ENCODE measurements at places on chromosomes 6 and 20. TPM values are rescaled to one million over a fixed set of nuclear protein-coding genes. Genes with fewer than 3 reads are reported as not detected.
A peak's percentile ranks its signal among the peaks of the same experiment; 100 is the strongest.

MROH8 gene
- 7.8 TPM for polyA plus RNA-seq

TSHZ2 gene
- 13.3 TPM for polyA plus RNA-seq

ACTL10 gene
- polyA plus RNA-seq, result 0.33 TPM

SLC12A5 gene
- polyA plus RNA-seq, result 2.6 TPM

SCAF8 gene
- polyA plus RNA-seq, result 65.8 TPM

ARFGEF3 gene
- polyA plus RNA-seq, result 6.7 TPM

GRCh38 chr6:2029130-2029794, 216.1 kb downstream of the GMDS start:
- DNase-seq, result no peak

DNA sequence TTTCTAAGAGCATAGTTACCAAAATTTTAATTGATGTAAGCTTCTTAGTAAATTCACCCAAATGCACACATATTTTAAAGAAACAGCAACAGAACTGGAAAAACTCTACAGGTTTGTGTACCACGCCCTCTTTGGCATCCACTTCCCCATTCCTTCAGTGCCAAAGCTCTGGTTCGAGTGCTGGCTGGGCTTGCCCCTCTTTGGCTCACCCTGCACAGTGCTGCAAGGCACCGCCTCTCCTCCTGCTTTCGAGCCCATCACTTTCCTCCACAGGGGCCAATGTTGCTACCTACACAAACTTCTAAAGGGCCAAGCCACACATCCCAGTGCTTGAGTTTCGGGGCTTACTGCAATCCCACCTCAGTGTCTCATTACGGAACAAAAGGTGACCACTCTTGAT, 9.6 kb downstream of the LRP11 start:
- DNase-seq, result no peak

DNA sequence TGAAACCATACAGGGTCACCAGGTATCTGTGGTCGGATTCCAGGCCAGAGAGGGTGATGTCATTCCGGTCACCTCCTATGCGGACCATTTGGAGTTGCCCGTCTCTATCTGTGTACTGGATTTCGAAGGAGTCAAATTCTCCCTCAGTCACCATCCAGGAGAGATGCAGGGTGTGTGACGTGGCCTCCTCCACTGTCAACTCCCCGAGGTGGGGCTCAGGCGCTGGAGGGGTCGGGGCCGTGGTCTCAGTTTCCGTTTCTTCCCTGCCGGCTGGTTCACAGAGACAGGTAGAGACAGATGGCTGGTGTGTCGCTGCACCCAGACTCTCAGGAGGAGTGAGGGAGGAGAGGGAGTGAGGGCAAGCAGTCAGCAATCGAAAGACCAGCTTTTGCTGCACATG, 30.7 kb downstream of the CYP21A2 start:
- DNase-seq, result no peak

DNA sequence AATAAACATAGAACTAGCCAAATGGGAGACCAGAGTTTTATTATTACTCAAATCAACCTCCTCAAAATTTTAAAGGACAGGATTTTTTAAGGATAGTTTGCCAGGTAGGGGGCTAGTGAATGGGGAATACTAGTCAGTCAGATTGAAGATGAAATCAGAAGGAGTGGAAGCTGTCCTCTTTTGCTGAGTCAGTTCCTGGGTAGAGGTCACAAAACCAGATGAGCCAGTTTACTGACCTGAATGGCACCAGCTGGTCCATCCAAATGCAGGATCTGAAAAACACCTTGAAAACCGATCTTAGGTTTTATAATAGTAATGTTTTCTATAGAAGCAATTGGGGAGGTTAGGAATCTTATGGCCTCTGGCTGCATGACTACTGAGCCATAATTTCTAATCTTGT, 558.2 kb downstream of the PKHD1 start:
- no peak for DNase-seq

GRCh38 chr6:116971959-116972358, 94.9 kb downstream of the RFX6 start:
- peak; percentile 10 for DNase-seq

- DNase-seq, result no peak
Observed at GRCh38 chr6:75020376-75020775, 185.5 kb downstream of the COL12A1 start.

DNA sequence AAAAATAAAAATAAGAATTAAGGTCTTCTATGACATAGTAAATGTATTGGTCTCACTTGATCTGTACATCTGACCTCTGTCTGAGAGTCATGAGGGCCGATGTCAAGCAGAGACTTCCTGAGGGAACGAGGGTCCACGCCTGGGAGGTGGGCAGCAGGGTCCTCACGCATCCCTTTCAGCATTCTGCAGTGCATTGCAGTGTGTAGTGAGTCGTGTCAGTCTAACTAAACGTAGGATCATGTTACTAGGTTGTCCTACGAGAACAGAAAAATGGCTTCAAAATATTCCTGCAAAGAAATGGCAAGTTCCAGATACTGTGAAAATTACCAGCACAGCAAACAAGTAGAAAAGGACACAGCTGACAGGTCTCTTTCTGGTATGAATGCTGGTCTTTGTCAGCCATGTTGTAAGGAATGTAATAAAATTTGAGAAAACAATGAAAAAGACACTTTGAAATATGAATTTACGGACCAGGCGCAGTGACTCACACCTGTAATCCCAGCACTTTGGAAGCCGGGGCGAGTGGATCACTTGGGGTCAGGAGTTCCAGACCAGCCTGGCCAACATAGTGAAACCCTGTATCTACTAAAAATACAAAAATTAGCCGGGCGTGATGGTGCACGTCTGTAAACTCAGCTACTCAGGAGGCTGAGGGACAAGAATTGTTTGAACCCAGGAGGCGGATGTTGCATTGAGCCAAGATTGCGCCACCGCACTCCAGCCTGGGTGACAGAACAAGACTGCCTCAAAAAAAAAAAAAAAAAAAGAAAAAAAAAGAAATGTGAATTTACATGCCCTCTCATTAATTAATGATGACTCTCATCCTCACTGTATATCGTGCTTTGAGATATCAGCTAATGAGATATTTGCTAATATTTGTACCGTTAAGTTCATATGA, 2.4 kb upstream of the AHCY start:
- DNase-seq, result no peak

DNA sequence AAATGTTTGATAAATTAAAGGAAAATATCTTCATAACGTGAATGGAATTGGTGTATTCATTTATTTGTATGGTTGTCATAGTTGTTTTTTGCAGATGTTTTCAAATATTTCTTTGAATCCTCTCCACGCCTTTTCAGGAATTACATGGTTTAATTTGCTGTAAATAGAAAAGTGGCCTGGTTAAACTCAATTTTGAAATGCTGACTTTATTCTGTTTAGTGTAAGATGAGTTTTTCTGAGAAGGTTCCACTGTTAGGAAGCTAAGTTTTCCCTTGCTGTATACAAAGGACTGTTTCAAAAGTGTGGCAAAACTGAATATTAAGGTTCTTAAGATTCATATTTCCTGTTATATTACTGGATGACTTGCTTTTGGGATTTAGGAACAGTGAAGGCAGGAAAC, 503 bp upstream of the ZC2HC1B start:
- no peak for DNase-seq

DNA sequence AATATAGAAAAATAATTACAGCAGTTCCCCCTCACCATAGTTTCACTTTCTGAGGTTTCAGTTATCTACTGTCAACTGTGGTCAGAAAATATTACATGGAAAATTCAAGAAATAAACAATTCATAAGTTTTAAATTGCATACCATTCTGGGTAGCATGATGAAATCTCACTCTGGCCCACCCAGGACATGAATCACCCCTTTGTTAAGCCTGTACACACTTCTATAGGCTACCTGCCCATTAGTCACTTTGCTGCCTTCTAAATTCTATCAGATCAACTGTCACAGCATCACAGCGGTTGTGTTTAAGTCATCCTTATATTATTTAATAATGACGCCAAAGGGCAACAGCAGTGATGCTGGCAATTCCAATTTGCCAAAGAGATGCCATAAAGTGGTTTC, 140.3 kb upstream of the RUNX2 start:
- DNase-seq, result no peak

Measured in renal cortex interstitium (tissue), 15 donors.